ENCODE measurements at places on chromosomes 13 and 19.

DNA sequence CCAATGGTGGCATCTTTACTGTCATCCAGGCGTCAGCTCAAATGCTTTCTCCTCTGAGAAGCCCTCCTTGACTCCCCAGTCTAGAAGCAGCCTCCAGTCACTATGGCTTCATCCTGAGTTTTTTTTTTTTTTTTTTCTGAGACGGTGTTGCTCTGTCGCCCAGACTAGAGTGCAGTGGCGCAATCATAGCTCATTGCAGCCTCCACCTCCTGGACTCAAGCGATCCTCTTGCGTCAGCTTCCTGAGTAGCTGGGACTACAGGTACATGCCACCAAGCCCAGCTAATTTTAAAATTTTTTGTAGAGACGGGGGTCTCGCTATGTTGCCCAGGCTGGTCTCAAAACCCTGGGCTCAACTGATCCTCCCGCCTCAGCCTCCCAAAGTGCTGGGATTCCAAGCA lies 4.2 kb downstream of the NRTN start:
- no peak for DNase-seq

- DNase-seq, result peak; percentile 30
Observed at GRCh38 chr19:8569066-8569771, 8.0 kb downstream of the MYO1F start.

- no peak for DNase-seq
Observed at GRCh38 chr19:33303791-33304345, 1.5 kb upstream of the CEBPA start.

DNA sequence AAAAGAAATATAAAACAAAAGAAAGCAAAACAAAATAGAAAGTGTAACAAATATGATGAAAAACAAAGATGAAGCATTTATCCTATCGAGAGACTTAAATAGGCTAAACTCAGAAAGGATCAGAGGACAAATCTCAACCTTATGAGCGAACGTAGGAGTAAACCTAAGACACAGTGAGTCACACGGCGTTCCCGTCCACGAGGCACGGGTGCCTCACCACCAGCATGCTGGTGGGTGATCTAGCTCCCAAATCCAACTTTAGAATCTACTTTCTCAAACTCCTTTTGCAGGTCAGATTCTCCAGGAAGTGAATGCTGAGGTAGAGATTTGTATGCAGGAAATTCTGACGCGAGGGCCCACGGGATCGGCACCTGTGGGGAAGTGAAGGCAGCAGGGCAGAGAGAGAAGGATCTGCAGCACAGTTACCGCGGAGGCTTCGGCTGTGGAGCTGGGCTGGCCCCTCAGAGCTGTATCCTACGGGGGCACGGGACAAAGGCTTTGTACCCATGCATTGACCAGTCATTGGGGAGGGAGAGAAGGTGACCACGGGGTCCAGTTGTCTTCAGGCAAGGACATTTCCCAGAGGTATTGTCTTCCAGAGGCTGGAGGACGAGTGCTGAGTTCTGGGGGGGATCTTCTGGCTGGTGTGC lies 7.5 kb upstream of the MIER2 start:
- no peak for DNase-seq

DNA sequence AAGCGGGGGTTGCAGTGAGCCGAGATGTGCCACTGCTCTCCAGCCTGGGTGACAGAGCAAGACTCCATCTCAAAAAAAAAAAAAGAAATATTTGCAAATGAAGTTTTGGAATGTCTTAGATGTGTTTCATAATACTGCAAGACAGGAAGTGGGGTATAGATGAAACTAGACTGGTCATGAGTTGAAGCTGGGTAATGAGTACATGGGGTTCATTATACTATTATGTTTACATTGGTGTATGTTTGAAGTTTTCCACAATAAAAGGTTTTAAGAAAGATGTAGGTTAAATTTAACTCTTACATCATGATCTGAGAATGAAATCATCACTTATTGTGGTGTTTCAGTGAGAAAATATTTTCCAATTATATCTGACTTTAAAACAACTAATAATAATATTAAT lies 19.0 kb downstream of the FNDC3A start:
- no peak for DNase-seq

- no peak for DNase-seq
Observed at GRCh38 chr13:33250609-33251008, 34.9 kb downstream of the STARD13 start.

DNA sequence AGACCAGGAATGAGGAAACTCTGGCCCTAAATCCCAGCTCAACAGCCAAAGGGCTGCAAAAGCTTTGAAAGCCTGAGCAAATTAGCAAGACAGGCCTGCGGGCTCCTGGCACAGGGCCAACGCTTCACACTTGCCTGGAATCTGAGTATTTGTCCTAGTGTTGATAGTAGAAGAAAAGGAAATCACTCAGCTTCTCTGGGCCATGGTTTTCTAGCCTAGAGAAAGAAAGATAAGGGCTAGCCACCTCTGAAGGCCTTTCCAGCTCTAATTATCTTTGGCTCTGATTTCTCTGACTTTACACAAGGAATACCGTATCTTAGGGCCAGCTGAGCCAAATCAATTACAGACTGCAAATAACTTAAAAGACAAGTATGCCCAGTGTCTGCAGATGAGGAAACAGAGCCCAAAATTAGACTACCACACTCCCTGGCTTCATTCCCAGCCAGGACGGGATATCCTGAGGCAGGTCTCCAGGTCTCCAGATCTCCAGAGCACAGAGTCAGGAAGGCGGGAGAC lies 69.6 kb downstream of the STK24 start:
- DNase-seq, result no peak

DNA sequence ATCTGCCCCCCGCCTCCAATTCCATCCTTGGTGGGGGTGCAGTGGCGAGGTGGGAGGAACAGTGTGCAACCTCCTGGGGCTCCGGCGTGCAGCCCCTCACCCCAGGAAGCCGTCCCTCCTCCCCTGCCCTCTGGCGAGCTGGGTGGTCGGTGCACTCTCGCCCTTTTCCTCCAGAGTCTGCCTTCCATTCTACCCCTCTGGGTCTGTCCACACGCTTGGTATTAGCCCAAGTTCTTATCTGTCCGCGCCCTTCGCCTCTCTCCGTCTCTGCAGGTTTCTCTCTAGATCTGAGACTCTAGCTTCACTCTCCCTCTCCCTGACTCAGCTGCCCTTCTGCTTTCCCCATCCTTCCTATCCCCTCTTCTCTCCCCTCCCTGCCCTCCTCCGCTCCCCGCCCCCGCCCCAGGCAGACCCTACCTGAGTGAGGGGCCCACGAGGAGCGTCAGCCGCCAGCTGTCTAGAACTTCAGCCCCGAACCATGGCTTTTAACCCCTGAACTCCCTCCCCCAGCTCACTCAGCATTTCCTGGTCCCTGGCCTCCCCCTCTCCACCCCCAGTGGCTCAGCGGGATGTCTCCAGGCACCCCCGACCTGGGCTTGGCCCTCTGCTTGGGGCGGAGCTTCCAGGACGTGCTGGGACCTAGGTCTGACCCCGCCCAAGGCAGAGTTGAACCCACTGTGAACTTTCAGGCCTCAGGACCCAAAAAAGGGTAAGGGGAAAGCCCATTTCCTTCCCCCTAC lies 499 bp upstream of the KLK13 start:
- no peak for DNase-seq

DNA sequence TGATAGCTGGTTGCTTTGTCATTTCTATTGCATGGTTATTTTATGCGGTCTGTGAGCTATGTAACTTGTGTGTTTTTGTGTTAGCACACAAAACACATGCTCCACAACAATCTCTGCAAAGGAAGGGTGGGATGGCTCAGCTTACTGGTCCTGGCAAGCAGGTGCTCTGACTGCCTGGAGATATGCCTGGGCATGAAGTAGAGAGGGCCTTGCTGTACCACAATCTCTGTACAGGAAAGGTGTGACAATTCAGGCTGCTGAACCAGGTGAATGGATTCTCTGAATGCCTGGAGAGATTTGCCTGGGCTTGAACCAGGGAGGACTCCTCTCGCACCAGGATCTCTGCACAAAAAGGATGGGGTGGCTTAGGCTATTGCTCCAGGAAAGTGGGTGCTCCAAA lies 69.5 kb downstream of the STOML3 start:
- no peak for DNase-seq

- no peak for DNase-seq
Observed at GRCh38 chr13:46684287-46685001, 112.5 kb downstream of the ESD start.

- no peak for DNase-seq
Observed at GRCh38 chr13:52137489-52137888, 8.6 kb upstream of the NEK5 start.

DNA sequence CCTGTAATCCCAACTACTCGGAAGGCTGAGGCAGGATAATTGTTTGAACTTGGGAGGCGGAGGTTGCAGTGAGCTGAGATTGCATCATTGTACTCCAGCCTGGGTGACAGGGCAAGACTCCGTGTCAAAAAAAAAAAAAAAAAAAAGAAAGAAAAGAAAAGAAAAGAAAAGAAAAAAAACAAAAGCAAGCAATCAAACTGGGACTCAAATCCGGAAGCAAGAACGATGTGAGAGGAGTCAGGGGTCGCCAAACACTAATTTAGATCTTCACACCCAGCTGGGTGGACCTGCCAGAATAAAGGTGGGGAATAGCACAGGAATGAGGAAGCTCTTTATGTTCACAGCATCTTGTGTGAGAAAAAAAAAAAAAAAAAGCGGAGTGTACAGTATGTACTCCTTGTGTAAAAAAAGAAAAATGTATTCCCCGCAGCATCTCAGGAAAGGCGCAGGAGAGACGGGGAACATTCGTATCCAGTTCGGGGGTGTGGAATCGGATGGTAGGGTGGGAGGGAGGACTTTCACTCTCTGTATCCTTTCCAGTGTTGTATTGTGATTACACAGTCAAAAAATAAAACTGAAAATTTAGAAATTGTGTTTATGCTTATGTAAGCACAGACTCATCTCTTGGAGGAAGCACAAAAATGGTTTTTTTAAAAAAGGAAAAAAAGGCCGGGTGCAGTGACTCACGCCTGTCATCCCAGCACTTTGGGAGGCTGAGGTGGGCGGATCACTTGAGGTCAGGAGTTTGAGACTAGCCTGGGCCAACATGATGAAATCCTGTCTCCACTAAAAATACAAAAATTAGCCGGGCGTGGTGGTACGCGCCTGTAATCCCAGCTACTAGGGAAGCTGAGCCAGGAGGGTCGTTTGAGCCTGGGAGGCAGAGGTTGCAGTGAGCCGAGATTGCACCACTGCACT lies 7.6 kb downstream of the DNAJB1 start:
- no peak for DNase-seq

- no peak for DNase-seq
Observed at GRCh38 chr13:99961636-99962035, 9.9 kb downstream of the ZIC5 start.

GRCh38 chr13:97573011-97573410 lies 139.0 kb downstream of the RAP2A start:
- no peak for DNase-seq

DNA sequence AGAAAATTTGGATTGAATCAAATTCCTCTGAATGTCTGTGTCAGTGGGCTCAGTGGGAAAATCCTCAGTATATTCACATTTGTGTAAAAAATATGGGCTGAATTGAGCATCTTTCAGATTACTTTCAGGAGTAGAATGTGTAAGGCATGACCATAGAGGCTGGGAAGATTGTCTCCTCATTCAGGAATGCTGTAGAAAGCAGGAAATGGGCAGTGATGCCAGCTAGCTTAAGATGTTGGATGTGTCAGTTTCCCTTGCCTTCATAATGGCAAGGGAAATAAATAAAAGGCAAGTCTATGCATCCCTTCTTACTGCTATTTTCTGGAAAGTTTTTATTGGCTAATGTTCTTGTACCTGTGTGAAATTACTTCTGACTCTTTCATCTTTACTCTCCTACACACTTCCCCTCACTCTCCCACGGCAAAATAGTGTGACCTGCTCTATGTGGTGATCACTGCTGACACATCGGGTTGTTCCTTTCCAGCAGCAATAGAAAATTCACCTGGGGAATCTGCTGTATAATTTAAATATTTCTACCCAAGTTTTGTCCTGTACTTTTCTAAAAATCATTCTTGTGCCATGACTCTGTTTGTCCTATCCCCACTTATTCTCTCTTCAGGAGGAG lies 103.2 kb downstream of the LMO7 start:
- DNase-seq, result no peak

DNA sequence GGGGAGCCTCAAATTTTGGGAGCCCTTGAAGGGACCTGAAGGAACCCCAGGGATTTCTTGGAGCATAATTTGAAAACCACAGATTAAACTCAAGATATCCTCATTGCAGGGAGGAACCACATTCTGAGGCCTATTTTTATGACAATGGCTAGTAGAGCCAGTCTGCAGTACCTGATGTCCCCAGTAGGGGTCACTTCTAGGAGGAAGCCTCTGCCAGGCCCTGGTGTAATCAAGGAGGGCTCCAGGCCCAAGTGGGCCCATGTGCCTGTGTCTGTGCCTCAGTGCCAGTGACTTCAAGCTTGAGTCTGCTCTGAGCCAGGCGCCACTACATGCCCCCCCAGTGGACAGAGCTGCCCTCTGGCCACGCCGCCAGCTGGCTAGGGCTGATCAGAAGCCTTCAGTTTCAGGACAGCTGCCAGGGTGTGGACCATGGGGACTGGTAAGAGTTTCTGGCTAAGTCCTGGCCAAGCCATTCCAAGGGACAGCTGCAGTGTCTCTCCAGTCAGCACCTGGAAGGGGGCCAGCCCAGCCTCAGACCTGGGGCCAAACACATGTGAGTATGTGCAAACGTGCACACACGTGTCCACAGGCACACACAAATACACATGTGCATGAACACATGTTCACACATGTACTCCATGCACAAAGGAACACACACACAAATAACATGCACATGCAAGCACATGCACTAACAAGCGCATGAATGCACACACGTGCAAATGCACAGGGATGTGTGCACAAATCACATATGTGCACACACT lies 20.5 kb upstream of the SLC7A10 start:
- no peak for DNase-seq

DNA sequence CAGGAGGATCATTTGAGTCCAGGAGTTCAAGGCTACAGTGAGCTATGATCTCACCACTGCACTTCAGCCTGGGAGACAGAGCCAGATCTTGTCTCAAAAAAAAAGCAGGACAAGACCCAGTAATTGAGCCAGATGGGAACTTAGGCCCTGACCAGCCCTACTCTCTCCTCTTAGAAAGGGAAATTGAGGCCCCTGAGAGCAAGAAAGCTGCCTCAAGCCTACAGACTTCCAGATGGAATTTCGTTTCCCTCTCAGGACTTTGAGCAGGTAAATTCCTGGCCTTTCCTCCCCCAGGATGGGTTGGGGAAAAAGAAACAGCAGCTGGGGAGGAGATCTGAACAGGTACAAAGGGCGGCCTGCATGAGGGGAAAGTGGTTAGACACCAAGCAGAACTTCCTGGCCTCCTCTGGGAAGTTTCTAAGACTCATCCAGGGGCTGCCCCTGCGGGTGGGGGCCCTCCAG lies 3.6 kb upstream of the BCL3 start:
- DNase-seq, result no peak

- no peak for DNase-seq
Observed at GRCh38 chr19:15110418-15110815, 3.2 kb downstream of the SYDE1 start.
